Pancreas (tissue), 10 donors: ENCODE measurements at places on chromosomes 3 and 15. TPM values are rescaled to one million over a fixed set of nuclear protein-coding genes. Genes with fewer than 3 reads are reported as not detected.

- no peak overlapping the region for H3K4me3 ChIP-seq
- H3K27ac ChIP-seq: no peak overlapping the region
- H3K4me1 ChIP-seq: peaks cover 60% of the 10 kb centered on the region
- peaks cover 49% of the 10 kb centered on the region for H3K36me3 ChIP-seq
These were observed 8.1 kb downstream of the ZXDC start for GRCh38 chr3:126467611-126467955.

The ITIH1 gene
- 1.9 TPM for total RNA-seq

- H3K27ac ChIP-seq: no peak overlapping the region
- no peak overlapping the region for H3K4me3 ChIP-seq
- H3K36me3 ChIP-seq: no peaks in the 10 kb centered on the region
- H3K4me1 ChIP-seq: peaks cover 7% of the 10 kb centered on the region
- no peak for DNase-seq
These were observed 280.2 kb upstream of the STT3B start for GRCh38 chr3:31252216-31253185.

GRCh38 chr15:74220475-74221248, 15.5 kb upstream of the CCDC33 start:
- no peak overlapping the region for H3K4me3 ChIP-seq
- H3K4me1 ChIP-seq: no peaks in the 10 kb centered on the region
- H3K27ac ChIP-seq: no peak overlapping the region
- H3K27me3 ChIP-seq: no peaks in the 10 kb centered on the region
- no peaks in the 10 kb centered on the region for H3K36me3 ChIP-seq
- DNase-seq: no peak

DNA sequence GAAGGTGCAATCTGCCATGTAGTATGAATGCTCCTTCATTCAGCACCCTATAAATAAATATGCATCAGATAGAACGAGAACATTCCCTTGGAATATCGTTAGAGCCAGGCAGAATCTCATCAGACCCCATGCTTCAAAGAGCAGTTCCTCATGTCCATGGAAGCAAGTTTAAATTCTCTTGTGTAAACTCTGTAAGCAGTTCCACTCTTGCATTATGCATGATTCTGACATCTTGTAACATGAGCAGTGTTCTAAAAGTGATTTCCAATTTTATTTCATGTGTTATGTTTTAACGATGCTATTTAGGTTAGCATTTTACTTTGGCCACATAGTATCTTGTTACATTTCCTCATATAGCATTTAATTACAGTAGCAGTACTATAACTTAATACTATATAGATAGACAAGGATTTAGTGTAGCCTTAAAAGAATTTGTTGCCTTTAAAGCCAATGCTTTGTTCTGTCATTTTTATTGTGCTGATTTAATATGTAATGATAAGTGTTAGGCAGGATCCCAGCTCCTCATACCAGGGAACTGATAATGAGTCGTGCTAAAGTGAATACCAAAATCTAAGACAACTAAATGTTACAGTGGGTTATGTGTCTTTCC, 161.2 kb upstream of the NECTIN3 start:
- no peaks in the 10 kb centered on the region for H3K27me3 ChIP-seq
- no peak overlapping the region for H3K4me3 ChIP-seq
- DNase-seq: no peak
- no peaks in the 10 kb centered on the region for H3K4me1 ChIP-seq
- H3K27ac ChIP-seq: no peak overlapping the region
- no peaks in the 10 kb centered on the region for H3K36me3 ChIP-seq

GRCh38 chr3:143812481-143812880, 35.8 kb downstream of the SLC9A9 start:
- no peaks in the 10 kb centered on the region for H3K4me1 ChIP-seq
- DNase-seq: no peak
- no peaks in the 10 kb centered on the region for H3K27me3 ChIP-seq

GRCh38 chr3:25648925-25649830, 15.5 kb downstream of the TOP2B start:
- no peaks in the 10 kb centered on the region for H3K27me3 ChIP-seq
- H3K4me1 ChIP-seq: peaks cover 10% of the 10 kb centered on the region
- H3K36me3 ChIP-seq: no peaks in the 10 kb centered on the region
- DNase-seq: no peak

GRCh38 chr3:169403855-169404519, 259.5 kb downstream of the MECOM start:
- no peaks in the 10 kb centered on the region for H3K27me3 ChIP-seq
- DNase-seq: no peak
- H3K27ac ChIP-seq: no peak overlapping the region
- no peaks in the 10 kb centered on the region for H3K36me3 ChIP-seq

DNA sequence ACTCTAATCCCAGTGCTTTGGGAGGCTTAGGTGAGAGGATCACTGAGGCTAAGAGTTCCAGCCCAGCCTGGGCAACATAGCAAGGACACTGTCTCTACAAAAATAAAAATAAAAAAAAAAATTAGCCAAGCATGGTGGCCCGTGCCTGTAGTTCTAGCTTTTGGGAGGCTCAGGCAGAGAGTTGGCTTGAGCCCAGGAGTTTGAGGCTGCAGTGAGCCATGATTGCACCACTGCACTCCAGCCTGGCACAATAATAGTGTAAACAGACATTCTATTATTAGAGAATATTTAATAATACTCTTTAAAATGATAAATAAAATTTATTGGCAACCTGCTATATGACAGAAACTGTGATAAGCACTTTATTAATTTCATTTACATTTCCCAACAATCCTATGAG, 908.9 kb downstream of the TUSC7 start:
- DNase-seq: no peak
- no peaks in the 10 kb centered on the region for H3K27me3 ChIP-seq
- no peak overlapping the region for H3K4me3 ChIP-seq
- H3K36me3 ChIP-seq: no peaks in the 10 kb centered on the region
- no peaks in the 10 kb centered on the region for H3K4me1 ChIP-seq
